Stimulated activated CD8-positive, alpha-beta memory T cell treated with anti-CD3 and anti-CD28 coated beads, Interleukin-15, amount 100 ng/mL, for 4 hours (primary cell): ENCODE measurements at places on chromosomes 3 and 15.

DNA sequence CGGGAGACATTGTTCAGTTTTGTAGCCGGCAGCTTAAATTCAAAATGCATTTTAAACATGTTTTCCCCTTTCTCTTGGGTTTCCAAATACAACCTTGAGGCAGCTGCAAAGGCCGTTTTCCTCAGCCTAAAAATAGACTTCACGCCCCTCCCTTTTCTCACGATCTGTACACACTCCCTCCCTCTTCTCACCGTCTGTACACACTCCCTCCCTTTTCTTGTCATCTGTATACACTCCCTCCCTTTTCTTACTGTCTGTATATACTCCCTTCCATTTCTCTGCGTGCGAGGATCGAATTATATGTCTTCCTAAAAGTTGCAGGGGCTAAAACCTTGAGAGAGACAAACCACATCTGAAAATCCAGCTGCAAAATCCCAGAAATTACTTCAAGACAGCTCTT, 8.9 kb downstream of the MUC4 start:
- DNase-seq = no peak

- no peak for DNase-seq
Measured at GRCh38 chr3:40497288-40497687, 8.6 kb upstream of the ZNF620 start.

DNA sequence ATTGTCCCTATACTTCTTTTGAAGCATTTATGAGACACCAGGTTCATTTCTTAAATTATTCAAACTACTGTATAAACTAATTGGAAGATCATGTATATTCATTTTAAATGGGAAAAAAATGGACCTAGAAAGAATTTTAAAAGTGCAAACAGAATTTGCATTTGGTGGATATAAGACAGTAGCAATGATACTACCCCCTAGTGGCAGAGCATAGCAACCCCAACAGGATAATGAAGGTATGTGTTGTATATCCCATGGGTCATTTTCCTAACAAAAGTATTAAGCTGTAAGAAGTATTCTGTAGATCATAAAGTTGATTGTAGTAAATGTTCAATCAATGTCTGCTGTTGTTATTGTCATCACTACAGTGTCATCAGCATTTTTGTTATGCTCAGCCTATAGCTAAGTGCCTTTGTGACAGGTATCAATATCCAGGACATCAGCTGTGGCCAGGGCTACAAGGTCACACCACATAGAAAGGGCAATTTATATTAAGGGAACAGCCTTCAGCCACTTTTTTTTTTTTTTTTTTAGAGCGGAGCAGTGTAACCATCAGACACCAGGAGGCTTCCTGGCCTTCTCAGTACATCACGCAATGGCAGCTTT, 175.8 kb downstream of the FOXB1 start:
- DNase-seq = no peak

- DNase-seq = no peak
Measured at GRCh38 chr3:39453134-39453533, 14.3 kb upstream of the MOBP start.

GRCh38 chr3:159583662-159584061, 405.0 kb upstream of the IL12A start:
- no peak for DNase-seq

- no peak for DNase-seq
Measured at GRCh38 chr3:117499189-117499870, 789.8 kb downstream of the TUSC7 start.

- no peak for DNase-seq
Measured at GRCh38 chr3:189841473-189842205, 210.4 kb downstream of the TP63 start.

DNA sequence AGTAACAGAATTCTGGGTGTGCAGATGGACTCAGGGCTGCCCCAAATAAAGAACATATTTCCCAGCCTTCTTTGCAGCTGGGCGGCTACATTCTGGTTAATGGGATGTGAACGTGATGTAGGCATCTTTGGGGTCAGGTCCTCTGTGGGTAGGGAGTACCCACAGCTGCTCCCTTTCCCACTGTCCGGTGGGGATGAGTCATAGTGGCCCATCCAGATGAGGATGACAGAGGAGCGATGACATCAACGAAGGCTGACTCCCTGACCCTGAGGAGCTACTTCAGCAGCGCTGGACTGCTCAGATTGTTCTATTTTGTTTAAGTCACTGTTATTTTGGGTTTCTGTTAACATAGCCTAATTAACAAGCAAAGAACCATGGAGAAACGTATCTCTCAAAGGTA, 38.0 kb downstream of the SRPRB start:
- no peak for DNase-seq

- no peak for DNase-seq
Measured at GRCh38 chr3:151724576-151725562, 8.9 kb upstream of the AADACL2 start.

- no peak for DNase-seq
Measured at GRCh38 chr3:121707531-121708273, 41.8 kb downstream of the GOLGB1 start.

- no peak for DNase-seq
Measured at GRCh38 chr3:69539134-69539533, 153.2 kb upstream of the FRMD4B start.

DNA sequence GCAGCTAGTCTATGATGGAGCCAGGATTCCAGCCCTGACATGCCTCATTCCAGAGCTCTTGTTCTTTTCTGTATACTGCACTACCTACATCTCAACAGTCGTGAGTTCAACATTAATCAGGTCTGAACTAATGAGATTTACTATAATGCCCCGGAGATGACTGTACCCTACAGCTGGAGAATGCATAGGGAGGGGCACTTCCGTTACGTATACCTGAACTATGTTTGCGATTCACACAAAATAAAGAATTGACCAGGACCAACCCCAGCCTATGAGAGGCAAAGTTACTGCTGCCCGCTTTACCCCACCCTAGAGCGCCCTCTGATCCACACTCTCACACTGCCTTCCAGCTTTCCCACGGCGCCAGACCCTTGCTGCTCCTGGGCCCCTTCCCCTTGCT, 97.0 kb downstream of the IGF2BP2 start:
- DNase-seq = no peak

GRCh38 chr3:159513867-159514380, 474.7 kb upstream of the IL12A start:
- no peak for DNase-seq

DNA sequence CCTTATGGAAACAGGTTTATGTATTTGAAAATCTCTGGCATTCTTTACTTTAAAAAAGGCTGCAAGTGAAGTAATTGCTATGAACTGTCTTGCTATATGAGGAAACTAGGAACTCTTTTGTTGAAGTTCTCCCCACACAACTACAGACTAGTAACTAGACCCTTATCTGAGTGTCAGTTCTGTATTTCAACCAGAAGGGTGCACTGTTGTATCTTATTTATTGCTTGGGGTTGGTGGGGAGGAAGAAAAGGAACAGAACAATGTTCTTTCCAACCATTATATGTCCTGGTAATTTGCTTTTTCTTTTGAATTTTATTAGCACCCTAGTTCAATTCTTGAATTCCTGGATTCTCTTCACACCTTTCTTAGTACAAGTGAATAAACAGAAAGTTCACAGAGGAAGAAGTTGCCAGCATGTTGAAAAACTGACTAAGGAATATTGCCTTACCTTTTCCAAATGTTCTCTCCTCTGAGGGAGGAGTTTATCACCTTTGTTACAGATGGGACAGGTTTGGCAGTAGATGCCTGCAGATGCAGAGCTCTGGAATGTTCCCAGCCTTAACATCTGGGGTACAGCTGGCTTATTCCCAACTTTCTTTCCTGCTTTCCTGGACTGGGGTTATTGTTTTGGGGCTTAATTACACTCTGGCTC, 162.4 kb upstream of the CFAP20DC start:
- DNase-seq = no peak

GRCh38 chr3:141235661-141236171, 4.1 kb downstream of the PXYLP1 start:
- no peak for DNase-seq

- DNase-seq = no peak
Measured at GRCh38 chr3:31790193-31791089, 190.6 kb downstream of the OSBPL10 start.

- DNase-seq = no peak
Measured at GRCh38 chr15:69096196-69096595, 64.2 kb upstream of the GLCE start.

DNA sequence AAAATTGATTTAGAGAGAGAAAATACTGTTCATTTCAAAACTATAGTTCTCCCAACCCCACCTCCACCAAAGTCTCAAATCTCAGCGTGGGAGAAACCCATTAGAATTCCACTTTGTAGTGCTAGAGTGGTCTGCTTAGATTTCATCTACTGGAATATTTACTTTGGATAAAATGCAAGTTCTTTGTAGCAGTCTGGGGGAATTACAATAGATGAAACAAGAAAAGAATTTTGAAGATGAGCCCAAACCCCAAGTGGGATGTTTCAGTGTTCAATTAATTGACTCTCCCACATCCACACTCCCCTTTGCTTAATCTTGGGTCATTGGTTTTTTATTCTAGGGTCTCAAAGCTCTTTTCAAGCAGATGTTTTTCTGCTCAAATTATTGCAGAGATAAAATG, 97.8 kb downstream of the RPL22L1 start:
- no peak for DNase-seq

DNA sequence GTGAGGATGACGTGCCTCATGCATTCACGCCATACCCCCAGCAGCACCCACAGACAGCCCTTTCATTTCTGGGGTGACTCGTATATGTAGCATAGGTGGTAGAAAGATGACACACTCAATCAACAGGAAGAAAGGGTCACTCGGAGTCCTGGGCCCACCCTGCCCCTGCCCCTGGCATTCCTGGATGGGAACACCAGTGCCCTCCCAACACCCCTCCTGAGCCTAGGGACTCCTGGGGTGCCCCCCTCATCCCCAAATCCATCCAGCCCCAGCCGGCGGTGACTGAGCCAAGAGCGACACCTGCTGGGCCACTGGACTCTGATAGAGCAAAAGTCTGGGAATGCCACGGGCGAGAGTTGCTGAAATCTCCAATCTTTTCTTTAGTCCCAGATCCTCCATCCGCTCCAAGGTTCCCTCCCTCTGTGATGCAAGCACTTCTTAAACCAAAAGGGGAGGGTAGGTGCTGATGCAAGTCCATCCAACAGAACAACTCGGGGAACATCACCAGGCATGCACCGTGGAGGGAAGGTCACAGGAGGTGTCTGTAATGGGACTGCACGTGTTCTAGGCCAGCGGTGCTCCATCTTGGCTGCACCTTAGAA, 31.1 kb downstream of the ACAN start:
- no peak for DNase-seq

DNA sequence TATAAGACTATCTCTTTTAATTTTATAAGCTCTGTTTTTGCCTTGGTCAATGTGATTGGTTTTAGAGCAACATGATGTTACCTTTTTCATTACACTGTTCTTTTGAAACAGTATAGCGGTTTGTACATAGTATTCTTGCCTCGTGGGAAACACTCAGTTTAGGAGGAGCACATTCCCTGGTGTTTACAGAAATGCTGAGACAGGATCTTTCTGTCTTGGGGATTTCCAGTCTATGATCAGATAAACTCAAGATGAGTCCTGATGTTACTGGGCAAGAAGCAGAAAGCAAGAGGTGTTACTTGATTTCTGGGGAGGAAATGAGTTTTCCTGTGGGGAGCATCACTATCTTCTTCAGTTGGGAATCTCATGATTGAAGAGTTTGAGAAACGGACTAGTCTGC, 2.5 kb downstream of the TMEM266 start:
- no peak for DNase-seq

GRCh38 chr3:159785273-159785708, 203.3 kb upstream of the IL12A start:
- DNase-seq = no peak

DNA sequence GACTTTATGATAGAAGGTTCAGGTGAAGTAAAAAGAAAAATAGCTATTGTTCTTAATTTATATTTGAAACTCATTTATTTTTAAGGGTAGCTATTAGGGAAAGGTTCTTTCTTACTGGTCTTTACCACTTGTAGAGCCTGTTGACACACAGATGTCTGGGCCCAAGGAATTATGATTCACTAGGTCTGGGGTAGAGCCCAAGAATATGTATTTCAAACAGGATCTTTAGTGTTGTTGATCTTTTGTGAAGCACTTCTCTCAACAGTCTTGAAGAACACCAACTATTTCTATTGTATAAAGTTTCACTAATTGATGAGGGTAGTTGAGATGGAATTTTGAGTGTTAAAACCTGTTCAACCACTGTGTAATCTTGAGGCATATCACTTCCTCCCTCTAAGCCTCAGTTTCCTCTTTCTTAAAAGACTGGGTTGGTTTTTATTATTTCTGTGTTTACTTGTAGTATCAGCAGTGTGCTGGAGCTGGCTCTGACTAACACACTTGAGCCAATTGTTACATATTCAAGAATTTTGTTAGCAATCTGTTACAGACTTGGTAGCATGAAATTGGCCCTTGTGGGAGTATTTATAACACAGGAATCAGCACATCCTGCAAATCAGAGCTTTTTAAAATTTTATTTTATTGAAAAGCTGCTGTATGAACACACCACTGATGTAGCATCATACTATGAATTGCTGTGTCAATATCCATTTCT, 155.9 kb downstream of the RBMS3 start:
- no peak for DNase-seq

GRCh38 chr3:14884665-14885064, 62.7 kb upstream of the NR2C2 start:
- DNase-seq = no peak

DNA sequence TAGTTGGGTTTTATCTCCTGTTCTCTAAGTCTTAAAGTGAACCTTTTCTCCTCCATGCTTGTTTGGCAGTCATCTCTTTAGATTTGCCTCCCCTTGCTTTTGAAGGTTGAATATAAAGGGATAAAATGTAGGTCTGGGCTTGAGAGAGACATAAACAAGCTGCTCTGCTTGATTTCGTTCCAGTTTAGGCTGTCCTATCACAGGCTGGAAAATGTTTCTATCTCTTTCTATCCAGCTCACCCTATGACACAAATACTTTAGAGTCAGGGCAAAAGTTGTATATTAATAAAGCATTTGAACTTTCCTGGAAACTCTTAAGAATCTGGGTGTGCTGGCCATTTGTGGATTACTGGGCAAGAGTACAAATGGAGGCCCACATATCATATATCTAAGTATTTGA, 29.5 kb upstream of the ZBBX start:
- DNase-seq = no peak

DNA sequence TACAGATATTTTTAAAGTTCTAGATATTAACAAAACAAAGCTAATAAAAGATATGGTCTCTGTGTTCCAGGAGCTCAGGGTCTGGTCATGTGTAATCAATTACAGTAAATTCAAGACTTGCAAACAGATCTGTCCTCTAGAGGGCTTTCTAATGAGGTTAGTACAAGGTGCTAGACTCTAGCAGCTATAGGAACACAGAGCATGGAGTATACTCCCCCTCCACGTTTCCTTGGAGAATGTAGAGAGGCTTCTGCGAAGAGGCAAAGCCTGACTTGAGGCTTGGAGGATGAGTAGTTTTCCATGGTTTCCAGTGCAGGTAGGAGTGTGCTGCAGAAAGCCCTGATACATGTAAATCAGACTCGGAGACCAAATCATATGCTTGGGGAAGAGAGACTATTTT, 32.7 kb upstream of the DLG1 start:
- no peak for DNase-seq
